Stimulated activated CD8-positive, alpha-beta memory T cell treated with anti-CD3 and anti-CD28 coated beads, Interleukin-4, amount 100 ng/mL, for 4 hours (primary cell): ENCODE measurements at places on chromosomes 7 and 10.

DNA sequence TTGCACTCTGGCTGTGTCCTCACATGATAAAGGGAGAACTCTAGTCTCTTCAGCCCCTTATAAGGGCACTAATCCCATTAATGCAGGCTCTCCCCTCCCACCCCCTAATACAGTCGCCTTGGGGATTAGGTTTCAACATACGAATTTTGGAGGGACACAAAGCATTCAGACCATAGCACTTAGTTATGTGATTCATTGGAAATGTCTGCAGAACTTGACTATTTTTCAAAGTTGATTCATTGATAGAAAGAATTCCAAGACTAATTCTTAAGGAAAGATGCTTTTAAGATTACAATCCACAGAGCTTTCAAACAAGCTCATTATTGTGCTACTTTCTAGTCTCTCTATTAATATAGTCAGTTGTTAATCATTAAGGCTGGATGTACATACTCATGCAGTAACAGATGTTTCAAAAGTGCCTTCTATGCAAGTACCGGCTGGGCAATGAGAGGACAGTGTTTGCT, 85.3 kb upstream of the RPA3 start:
- DNase-seq, result no peak

GRCh38 chr10:75556320-75556719, 124.9 kb downstream of the LRMDA start:
- no peak for DNase-seq

- no peak for DNase-seq
These were observed 442 bp downstream of the CYP26C1 start for GRCh38 chr10:93060887-93061593.

DNA sequence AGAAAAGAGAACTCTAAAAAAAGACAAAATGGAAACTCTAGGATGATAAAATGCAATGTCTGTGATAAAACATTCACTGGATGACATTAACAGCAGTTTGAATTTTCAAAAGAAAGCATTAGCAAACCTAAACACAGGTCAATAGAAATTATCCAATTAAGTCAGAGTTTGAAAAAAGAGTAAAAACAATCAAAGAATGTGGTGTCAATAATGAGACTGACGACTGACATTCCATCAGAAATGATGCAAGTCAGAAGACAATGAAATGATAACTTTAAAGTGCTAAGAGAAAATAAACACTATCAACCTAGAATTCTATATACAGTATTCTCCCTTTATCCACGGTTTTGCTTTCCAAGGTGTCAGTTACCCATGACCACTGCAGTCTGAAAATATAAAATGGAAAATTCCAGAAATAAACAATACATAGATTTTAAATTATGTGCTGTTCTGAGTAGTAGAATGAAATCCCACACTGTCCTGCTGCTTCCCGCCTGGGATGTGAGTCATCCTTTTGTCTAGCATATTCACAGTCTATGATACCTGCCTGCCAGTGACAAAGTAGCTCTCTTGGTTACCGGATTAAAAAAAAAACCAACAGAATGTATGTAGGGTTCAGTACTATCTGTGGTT, 38.3 kb upstream of the SFMBT2 start:
- no peak for DNase-seq
